NCI-H460 (cell line): ENCODE measurements at places on chromosomes 4 and X. TPM values are rescaled to one million over a fixed set of nuclear protein-coding genes. Genes with fewer than 3 reads are reported as not detected.

The CFAP299 gene
- not detected in 2 replicates for total RNA-seq

The CXCL5 gene
- total RNA-seq: 155 and 183 TPM in 2 replicates

The CRLF2 gene
- total RNA-seq: 4.7 and 5.7 TPM in 2 replicates

The GRID2 gene
- not detected in 2 replicates for total RNA-seq

The ENAM gene
- total RNA-seq: not detected in 2 replicates

The ARAP2 gene
- 6.9 and 7.9 TPM in 2 replicates for total RNA-seq

The TMEM154 gene
- 3.5 and 4.2 TPM in 2 replicates for total RNA-seq

The FAM47C gene
- total RNA-seq: not detected in 2 replicates

The MSX1 gene
- total RNA-seq: 6.3 TPM in 2 replicates

The SSX4 gene
- total RNA-seq: not detected in 2 replicates

The NPY2R gene
- not detected in 2 replicates for total RNA-seq

The ODAPH gene
- not detected in 2 replicates for total RNA-seq

The TMEM35A gene
- total RNA-seq: 0.69 and 0.74 TPM in 2 replicates

The GAGE2A gene
- total RNA-seq: not detected in 2 replicates

The ZGRF1 gene
- 7.8 and 8.7 TPM in 2 replicates for total RNA-seq

The FAM9B gene
- total RNA-seq: not detected in 2 replicates

The XAGE1B gene
- 0.25 TPM in 1 of 2 replicates, not detected in the other for total RNA-seq

The SLC25A53 gene
- 7.4 and 8.1 TPM in 2 replicates for total RNA-seq

The SRPX2 gene
- 34.8 and 39.8 TPM in 2 replicates for total RNA-seq

The TMPRSS11D gene
- not detected in 2 replicates for total RNA-seq

The SHROOM3 gene
- total RNA-seq: 0.40 and 0.58 TPM in 2 replicates

The ZDHHC15 gene
- total RNA-seq: not detected in 2 replicates

The PLK4 gene
- 21.3 and 28.9 TPM in 2 replicates for total RNA-seq

The BEX2 gene
- 33.3 and 41.1 TPM in 2 replicates for total RNA-seq

The MGARP gene
- total RNA-seq: 0.22 and 0.32 TPM in 2 replicates

The NUDT9 gene
- total RNA-seq: 13.4 and 15.4 TPM in 2 replicates

The USP27X gene
- 1.3 and 2.1 TPM in 2 replicates for total RNA-seq

The RTL5 gene
- 0.37 and 0.46 TPM in 2 replicates for total RNA-seq

The VCX gene
- not detected in 2 replicates for total RNA-seq

The HELT gene
- total RNA-seq: not detected in 2 replicates

The SERTM2 gene
- total RNA-seq: not detected in 2 replicates

The CXXC4 gene
- total RNA-seq: 0.03 and 0.22 TPM in 2 replicates

The CT45A5 gene
- not detected in 2 replicates for total RNA-seq

The SPRY1 gene
- total RNA-seq: 1.4 and 1.7 TPM in 2 replicates

The CLNK gene
- total RNA-seq: not detected in 2 replicates

The C4orf50 gene
- not detected in 2 replicates for total RNA-seq

The GLRB gene
- 14.7 and 15.8 TPM in 2 replicates for total RNA-seq

The ATP11C gene
- 65.9 and 67.8 TPM in 2 replicates for total RNA-seq

The ANXA3 gene
- total RNA-seq: 114 and 117 TPM in 2 replicates

The SSX2 gene
- not detected in 2 replicates for total RNA-seq

The ZMAT1 gene
- total RNA-seq: 2.0 and 2.3 TPM in 2 replicates

The MSANTD1 gene
- total RNA-seq: 0.20 and 0.32 TPM in 2 replicates

The RNF4 gene
- 53.3 and 61.6 TPM in 2 replicates for total RNA-seq

The ERAS gene
- 0.10 TPM in 1 of 2 replicates, not detected in the other for total RNA-seq

The DDX53 gene
- total RNA-seq: not detected in 2 replicates

The FAM184B gene
- 0.02 TPM in 1 of 2 replicates, not detected in the other for total RNA-seq

The MAGEC1 gene
- not detected in 2 replicates for total RNA-seq

The DUSP9 gene
- 1.8 and 2.2 TPM in 2 replicates for total RNA-seq

The TRIM61 gene
- total RNA-seq: not detected in 2 replicates

The CSN1S1 gene
- not detected in 2 replicates for total RNA-seq

The PPP4R3C gene
- not detected in 2 replicates for total RNA-seq

The ITM2A gene
- total RNA-seq: 0.17 and 0.43 TPM in 2 replicates
